ENCODE measurements at places on chromosomes 6 and 20. TPM values are rescaled to one million over a fixed set of nuclear protein-coding genes. Genes with fewer than 3 reads are reported as not detected.

TFAP2D gene
- not detected for total RNA-seq

EYS gene
- 0.26 TPM for total RNA-seq

TGM3 gene
- 0.26 TPM for total RNA-seq

THBS2 gene
- total RNA-seq: 9.6 TPM

AARS2 gene
- total RNA-seq: 9.6 TPM

GRCh38 chr20:25491446-25492038 lies 84.1 kb downstream of the GINS1 start:
- no peak for DNase-seq

GRCh38 chr6:48110436-48111142 lies 408 bp downstream of the PTCHD4 start:
- no peak for DNase-seq

GRCh38 chr6:19866173-19866984 lies 29.2 kb downstream of the ID4 start:
- DNase-seq: no peak

DNA sequence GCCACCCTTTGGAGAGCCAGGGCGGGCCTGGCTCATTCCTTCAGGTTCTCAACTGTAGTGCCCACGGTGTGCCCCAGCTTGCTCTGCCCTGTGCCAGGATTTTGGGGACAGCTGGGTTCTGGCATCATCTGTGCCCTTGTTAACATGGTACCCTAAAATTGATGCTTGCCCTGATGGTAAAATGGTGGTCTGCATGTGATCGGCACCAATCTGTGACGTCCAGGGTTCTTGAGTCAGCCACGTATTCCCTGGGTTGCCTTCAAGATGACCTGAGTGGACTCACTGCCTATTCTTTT lies 31.2 kb upstream of the APCDD1L start:
- no peak for DNase-seq

GRCh38 chr6:40022867-40023266 lies 88.6 kb upstream of the MOCS1 start:
- DNase-seq: no peak

GRCh38 chr20:10385850-10386544 lies 48.0 kb downstream of the MKKS start:
- DNase-seq: no peak

GRCh38 chr6:22631091-22631490 lies 61.7 kb downstream of the HDGFL1 start:
- DNase-seq: no peak

DNA sequence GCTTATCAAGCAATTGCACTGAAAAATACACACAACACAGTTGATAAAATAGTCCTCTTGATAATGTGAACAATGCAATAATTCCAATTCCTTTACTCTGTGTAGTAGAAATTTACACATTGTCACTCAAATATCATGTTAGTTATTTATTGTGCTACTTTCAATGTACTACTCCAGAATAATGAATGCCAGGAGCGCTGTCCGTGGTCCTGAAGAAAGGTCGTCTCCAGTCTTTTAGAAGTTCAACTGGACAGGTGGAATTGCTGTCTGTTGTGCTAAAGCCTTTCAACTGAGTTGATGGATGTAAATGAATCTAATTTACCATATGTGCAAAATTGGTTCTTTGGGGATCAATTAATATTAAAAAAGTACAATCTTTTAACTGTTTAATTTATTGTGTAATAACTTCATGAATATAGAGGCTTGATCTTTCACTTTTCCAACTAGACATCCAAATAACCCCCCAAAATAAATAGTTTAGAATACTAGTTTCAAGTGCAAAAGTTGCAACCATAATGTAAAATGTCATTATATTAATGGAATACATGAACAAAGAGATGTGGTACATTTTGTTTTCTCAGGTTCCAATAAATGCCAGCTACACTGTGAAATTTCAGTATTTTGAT lies 3.2 kb downstream of the GRIK2 start:
- peak; percentile 81 for DNase-seq
